ENCODE measurements at places on chromosomes 5 and 9.

GRCh38 chr9:126788046-126788445 is 16.8 kb upstream of the ZBTB43 start:
- no peak for DNase-seq

- no peak for DNase-seq
These were observed 556.5 kb upstream of the SEMA6A start for GRCh38 chr5:117131048-117131679.

DNA sequence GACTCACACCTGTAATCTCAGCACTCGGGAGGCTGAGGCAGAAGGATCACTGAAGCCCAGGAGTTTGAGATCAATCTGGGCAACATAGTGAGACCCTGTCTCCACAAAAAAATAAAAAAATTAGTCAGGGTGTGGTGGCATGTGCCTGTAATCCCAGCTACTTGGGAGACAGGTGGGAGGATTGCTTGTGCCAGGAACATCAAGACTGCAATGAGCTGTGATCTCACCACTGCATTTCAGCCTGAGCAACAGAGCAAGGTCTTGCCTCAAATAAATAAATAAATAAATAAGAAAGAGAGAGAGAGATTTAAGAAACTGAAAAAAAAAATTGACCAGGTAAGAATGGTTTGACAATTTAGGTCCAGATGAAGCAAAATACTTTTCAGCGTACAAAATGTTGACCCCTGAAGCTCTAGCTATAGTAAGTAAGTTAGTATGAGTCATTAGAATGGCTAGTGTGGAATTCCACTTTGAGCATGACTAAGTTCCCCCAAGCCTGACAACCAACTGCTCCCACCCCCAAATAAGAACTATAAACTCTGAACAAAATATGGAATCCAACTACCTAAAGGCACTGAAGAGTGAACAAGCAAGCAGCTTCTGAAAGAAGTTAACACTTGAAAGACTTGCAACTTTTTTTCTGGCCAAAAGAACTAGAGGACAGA is 217.8 kb upstream of the TLE4 start:
- no peak for DNase-seq

GRCh38 chr5:36570301-36571095 is 35.9 kb upstream of the SLC1A3 start:
- no peak for DNase-seq

- no peak for DNase-seq
These were observed 65.8 kb upstream of the STXBP1 start for GRCh38 chr9:127546125-127546832.

DNA sequence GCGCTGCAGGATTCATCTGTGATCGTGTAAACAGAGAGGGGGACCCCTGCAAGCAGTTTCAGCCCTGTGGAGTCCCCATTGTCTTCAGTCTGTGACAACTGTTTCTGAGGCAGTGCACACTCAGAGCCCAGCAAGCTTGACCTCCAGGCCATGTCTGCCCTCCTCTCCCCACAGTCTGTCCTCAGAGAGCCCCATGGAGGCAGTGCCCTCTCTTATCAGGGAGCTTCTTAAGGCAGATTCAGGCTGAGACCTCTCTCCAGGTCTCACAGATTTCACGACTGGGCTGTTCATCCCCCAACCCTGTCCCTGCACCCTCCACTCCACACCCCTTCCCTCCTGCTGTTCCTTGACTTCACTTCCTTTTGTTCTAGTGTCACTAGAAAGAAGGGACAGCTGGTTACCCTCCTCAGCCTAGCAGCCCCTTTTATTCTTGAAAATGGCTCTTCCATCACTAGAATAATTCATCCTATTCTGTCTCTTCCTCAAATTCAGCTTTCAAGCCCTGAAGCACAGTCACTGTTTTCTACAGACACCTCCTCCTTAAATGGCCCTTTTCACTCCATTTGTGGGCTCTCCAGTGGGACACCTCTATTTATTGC is 218.4 kb downstream of the MED10 start:
- DNase-seq, result no peak

DNA sequence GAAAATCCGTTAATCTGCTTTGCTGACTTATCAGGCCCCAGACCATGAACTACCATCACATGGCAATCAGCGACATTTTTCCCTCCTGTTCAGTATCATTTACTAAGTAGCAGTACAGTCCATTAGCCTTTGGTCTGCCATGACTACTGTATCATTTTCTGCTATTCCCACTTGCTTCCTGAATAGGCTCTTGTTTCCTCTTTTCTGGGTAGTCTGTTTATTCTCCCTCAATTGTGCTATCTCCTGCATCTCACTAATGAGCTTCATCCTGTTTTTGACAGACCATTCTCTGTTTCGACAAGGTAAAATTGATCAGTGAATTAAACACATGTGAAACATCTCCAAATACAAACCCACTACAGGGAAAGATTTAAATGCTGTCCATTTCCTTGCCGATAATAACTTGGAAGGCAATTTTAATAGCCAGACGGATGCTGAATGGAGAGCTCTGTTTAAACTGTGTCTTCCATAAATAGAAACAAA is 263.5 kb upstream of the ANKRD55 start:
- DNase-seq, result no peak

GRCh38 chr5:149128023-149128875 is 13.0 kb upstream of the ABLIM3 start:
- no peak for DNase-seq

DNA sequence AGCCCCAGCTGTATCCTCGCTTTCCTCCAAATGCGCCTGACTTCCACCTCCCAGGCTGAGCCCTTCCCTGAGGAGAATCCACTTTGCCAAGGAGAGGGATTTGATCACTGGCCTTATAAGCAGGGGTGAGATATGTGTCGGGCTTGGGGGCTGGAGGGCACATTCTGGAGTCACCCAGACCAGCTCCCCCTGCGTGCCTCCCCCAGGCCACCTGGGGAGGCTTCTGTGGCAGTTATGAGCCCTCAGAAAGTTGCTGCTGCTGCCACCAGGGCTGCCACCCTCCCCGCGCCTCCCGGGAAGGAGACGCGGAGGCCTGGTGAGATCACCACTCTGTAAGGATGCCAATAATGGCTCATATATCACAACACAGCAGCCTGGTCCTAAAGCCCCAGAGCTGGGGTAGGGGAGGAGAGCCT is 211.5 kb downstream of the PAPPA start:
- DNase-seq, result no peak

- DNase-seq, result no peak
These were observed at the start of gene FUT7 for GRCh38 chr9:137031904-137032640. Gene FUT7, minus strand, starts transcription at chr9:137032088. Its CDS starts 97 bp downstream, at chr9:137031991.

DNA sequence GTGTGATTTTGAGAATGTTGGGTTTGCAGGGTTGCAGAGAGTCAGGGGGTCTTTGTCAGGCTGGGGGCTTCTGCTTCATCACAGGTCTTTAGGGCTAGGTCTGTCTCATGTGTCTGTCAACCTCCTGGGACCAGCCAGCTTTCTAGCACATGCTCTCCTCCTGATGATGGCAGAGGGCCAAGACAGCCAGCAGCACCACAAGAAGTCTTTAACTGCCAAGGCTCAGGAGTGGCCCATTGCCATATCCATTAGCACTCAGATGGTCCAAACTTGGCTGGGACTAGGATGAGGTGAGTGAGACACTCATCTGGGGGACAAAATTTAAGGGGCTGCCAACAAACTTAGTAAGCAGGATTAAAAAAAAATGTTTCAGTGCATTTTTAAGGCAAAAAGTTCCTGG is 384.2 kb upstream of the CDH10 start:
- DNase-seq, result peak; percentile 14

DNA sequence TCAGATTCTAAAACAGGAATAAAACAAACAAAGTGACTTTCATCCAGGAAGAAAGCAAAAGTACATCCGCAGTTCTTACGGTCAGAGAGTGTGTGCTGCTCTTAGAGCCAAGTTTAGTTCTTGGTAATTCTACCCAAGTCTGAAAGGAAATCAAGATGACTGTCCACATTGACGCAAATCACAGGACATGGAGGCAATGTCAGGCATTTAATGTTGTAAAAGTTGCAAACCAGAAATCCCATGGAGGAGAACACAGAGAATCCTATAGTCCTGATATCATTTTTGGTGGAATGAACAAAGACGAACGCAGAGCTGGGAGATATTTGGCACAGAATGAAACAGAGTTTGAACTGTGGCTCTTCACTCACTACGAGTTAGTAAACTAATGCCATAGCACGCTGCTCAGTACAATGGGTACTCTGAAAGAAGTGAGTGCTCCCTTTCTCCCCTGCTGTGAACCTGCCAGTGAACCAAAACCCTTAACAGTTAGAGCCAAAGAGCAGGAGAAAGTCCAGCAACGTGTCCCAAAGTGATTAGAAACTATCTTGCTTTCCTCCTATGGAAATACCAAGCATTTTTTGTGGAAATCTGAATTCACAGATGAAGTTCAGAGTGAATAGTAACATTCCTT is 74.3 kb downstream of the MUSK start:
- DNase-seq, result no peak

GRCh38 chr9:2802494-2802921 is 41.4 kb downstream of the PUM3 start:
- no peak for DNase-seq

DNA sequence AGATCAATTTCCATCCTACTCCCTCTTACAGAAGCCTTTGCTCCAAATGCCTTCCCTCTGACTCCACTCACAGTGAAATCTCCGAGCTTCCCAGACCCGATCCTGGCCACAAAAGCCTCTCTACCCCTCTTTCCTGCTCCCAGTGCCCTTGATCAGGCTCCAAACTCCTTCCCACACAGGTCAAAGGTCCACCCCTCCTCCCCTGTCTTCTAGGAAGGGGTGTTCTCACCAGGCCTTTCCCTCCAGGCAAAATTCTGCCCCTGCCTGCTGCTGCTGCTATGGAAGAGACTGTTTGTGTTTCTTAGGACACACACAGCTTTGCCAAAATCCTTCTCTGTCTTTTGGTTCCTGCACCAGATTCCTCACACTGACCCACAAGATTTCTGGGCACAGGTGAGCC is 85.8 kb upstream of the ALDH1A1 start:
- DNase-seq, result peak; percentile 17

GRCh38 chr9:114366334-114367128 is 21.3 kb downstream of the AKNA start:
- DNase-seq, result no peak

GRCh38 chr9:113638490-113638889 is 175.0 kb downstream of the RGS3 start:
- no peak for DNase-seq

DNA sequence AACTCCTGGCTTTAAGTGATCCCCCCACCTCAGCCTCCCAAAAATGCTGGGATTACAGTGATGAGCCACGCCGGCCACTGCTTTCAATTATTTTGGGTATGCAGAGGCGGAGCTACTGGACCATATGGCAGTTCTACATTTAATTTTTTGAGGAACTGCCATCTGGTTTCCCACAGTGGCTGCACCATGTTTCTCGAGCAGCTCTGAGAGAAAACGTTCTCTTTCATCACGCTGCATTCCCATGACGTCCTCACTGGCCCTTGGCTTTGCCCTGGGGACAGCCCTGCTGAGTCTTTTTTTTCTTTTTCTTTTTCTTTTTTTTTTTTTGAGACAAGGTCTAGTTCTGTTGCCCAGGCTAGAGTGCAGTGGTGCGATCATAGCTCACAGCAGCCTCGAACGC is 35.5 kb upstream of the GRHPR start:
- no peak for DNase-seq

- no peak for DNase-seq
These were observed 3.2 kb upstream of the SCGB3A1 start for GRCh38 chr5:180594311-180595045.

GRCh38 chr5:80631278-80632259 is 22.9 kb upstream of the MSH3 start:
- DNase-seq, result no peak

GRCh38 chr5:1661831-1662558 is 137.6 kb downstream of the MRPL36 start:
- no peak for DNase-seq

GRCh38 chr9:128723352-128723865 is 518 bp downstream of the ZDHHC12 start:
- DNase-seq, result no peak

- DNase-seq, result peak; percentile 73
These were observed 185.5 kb downstream of the HSD17B3 start for GRCh38 chr9:96116275-96117064.

DNA sequence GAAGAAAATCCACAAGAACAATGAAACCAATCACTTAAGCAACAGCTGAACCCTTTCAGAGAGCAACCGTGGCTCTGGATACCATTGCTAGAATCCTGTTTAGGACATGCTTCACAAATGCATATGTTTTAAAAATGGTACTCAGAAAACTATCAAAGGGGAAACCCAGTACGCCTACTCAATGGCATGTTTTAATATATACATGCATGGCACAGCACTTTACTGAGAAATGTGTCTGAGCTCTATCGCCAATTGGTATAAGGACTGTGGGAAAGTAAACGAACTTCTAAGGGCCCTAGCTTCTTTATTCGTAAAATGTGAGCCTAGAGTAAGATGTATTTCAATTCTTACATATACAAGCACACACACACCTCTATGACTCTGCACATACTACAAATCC is 72.3 kb downstream of the PTBP3 start:
- DNase-seq, result no peak

GRCh38 chr5:135509995-135510394 is 25.8 kb downstream of the NEUROG1 start:
- no peak for DNase-seq

GRCh38 chr5:112238473-112238872 is 180.6 kb downstream of the EPB41L4A start:
- DNase-seq, result no peak

- DNase-seq, result peak; percentile 19
These were observed 214.3 kb downstream of the GNA14 start for GRCh38 chr9:77433675-77434445.

DNA sequence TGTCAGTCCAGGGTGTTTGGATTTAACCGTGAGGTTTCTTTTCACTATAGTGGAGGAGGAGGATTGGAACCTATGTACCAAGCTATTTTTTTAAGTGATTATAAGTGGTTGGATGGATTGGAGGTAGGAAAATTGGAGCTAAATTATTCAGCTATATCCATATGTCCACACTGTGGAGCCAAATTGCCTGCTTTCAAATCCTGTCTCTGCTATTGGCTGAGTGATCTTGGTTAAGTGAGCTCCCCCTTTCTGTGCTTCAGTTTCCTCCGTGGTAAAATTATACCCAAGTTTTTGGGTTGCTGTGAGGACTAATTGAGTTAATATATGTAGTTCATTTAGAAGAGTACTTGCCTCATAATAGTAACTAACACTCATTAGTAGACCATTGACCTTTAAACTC is 2.5 kb downstream of the CENPP start:
- DNase-seq, result no peak

Data from C1 segment of cervical spinal cord (tissue), 14 donors.